ENCODE measurements at places on chromosomes 7 and 10.

- DNase-seq = no peak
These were observed 17.3 kb upstream of the NRBF2 start for GRCh38 chr10:63115732-63116383.

GRCh38 chr7:103307503-103308231, 10.4 kb downstream of the PMPCB start:
- no peak for DNase-seq

GRCh38 chr10:7560519-7560918, 106.2 kb downstream of the ITIH5 start:
- no peak for DNase-seq

GRCh38 chr10:306007-306674, 170.9 kb downstream of the ZMYND11 start:
- no peak for DNase-seq

DNA sequence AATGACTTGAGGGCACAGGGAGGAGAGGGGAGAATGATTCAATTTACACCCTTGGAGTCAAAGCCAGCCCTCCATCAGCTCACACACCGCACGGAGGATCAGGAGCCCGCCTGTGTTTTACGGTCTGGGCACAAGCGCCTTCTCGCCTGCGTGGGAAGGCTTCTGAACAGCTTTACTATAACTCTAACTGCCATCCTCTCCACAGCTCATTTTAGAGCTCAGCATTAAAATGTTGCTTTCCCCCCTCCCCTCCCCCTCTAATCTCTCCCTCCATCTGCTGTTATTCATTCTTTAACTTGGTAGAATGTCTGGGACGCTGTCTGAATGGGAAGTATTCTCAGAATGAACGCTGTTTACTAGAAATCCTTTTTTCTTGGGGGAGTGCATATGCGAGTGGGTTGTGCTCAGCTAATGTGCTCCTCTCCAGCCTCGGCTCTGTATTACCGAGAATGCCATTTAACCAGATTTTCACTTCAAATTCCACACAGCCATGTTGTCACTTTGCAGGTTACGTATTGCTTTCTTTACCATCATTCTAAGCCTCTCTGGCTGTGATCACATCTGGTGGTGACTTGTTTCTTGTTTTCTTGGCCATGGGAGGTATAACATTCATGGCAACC, 140.1 kb downstream of the GFRA1 start:
- no peak for DNase-seq

DNA sequence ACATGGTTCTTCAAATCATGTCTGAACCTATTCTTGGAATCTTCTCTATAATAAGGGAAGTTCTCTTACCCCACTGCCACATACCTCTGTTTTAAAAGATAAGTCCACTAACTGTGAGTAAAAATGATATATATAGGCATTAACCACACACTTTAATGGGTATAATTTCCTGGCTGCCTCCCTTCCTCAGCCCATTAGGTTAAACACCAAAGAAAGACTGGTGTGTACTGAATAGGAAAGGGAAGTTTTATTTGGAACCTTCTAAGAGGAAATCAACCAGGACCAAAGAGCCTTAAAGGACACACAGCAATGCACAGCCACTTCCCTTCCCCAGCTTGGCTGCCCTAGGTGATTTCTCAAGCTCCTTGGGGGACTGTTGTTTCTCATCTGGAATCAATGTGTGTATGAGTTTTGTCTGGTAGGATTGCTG, 5.0 kb upstream of the WBP1L start:
- DNase-seq = no peak

- DNase-seq = no peak
These were observed 83.6 kb downstream of the KCNMA1 start for GRCh38 chr10:77553966-77554365.

- DNase-seq = no peak
These were observed 566.3 kb downstream of the TCERG1L start for GRCh38 chr10:130745251-130745650.

- no peak for DNase-seq
These were observed 101.0 kb downstream of the CABCOCO1 start for GRCh38 chr10:61763778-61764177.

GRCh38 chr7:99219985-99220384, 12.1 kb upstream of the KPNA7 start:
- no peak for DNase-seq

DNA sequence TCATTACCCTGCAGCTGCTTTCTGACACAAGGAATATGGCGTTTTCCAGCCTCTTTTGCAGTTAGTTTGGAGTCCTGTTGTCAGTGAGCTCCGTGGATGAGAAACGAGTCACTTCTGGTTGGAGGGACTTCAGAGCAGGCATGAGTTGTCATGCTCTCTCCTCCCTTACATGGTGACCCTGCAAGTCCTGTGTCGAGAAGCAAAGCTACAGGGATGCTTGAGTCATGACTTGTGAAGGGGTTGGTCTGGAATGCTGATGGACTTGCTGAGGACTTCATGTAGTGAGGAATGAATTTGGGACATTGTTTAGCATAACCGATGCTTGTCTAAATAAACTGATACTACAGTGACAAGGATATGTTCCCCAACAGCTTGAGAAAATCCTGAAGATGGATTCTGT, 108.8 kb downstream of the ADCYAP1R1 start:
- DNase-seq = no peak

DNA sequence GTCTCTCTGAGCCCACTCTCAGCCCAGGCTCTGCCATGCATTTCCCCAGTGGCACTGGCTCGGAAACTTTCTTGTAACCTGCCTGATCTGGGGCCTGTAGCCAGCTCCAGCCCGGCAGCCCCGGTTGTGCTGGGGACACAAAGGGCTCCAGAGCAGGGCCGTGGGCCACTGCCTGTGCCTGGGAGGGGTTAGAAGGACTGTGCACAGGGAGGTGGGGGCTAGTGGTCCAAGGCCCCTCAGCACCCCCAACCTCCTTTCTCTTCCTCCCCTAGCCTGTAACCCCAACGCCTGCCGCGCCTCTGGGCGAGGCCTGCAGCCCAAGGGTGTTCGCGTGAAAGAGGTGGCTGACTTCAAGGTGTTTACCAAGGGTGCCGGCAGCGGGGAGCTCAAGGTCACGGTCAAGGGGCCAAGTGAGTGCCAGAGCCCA, 9.6 kb downstream of the FLNC start:
- DNase-seq = no peak

DNA sequence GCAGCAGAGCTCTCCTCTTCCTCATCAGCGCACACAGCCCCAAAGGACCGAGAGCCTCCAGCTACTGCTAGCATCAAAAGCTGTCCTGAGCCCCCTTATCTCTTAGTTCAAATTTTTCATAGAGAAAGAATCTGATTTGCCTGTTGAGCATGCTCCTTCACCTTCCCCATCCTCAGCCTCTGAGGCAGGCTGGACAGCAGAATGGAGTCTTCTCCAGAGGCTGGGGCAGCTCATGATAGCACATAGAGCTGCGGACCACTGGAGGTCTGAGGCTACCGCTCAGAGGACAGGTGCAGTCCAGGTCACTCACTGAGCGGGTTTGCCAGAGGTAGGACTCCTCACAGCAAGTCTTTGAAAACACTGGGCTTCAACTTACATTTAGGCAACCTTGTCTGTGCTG, 72.8 kb upstream of the GRB10 start:
- DNase-seq = no peak

- DNase-seq = no peak
These were observed 39.7 kb downstream of the CADPS2 start for GRCh38 chr7:122846591-122846990.

DNA sequence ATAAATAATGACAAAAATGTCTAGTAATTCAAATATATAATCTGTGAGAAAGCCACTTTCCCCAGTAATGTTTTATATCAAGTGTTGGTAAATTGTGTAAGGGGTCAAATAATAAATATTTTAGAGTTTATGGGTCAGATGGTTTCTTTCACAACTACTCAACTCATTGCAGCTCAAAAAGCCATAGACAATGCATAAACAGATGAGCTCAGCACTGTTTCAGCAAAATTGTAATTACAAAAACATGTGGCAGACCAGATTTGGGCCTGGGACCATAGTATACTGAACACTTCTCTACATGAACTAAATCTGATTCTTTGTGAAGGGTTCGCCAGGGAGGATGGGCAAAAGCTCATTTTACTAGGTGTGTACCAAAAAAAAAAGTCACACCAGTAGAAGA, 460.8 kb downstream of the NRG3 start:
- no peak for DNase-seq

DNA sequence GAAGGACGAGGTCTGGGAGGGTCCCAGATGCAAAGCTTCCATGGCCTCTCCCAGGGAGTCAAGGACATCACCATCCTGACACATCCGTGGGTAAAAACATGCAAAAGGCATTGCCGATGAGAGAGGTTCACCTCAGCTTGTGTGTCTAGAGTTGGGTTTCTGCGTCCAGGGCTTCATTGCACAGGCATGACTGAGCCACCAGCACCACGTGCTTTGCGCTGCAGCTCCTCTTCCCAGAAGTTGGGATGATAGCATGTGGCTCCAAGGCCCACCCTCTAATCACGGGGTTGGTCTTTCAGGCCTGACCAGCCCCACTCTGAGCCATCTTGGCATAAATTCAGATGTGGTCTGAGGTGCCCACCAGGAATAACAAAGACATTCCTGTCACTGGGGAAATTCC, 7.1 kb upstream of the RASGEF1A start:
- no peak for DNase-seq

GRCh38 chr7:41148521-41148951, 554.4 kb downstream of the INHBA start:
- DNase-seq = no peak

GRCh38 chr10:79442171-79443040, 3.0 kb downstream of the ZCCHC24 start:
- no peak for DNase-seq

DNA sequence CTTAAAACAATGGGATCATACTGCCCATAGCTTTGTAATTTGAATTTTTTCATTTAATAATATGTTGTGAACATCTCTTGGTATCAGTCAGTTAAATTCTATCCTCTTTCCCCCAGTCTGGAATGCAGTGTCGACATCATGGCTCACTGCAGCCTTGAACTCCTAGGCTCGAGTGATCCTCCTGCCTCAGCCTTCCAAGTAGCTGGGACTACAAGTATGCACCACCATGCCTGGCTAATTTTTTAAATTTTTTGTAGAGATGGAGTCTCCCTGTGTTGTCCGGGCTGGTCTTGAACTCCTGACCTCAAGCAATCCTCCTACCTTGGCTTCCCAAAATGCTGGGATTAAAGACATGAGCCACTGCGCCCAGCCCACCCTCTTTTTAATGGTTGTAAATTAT, 34.6 kb downstream of the MPLKIP start:
- DNase-seq = no peak

DNA sequence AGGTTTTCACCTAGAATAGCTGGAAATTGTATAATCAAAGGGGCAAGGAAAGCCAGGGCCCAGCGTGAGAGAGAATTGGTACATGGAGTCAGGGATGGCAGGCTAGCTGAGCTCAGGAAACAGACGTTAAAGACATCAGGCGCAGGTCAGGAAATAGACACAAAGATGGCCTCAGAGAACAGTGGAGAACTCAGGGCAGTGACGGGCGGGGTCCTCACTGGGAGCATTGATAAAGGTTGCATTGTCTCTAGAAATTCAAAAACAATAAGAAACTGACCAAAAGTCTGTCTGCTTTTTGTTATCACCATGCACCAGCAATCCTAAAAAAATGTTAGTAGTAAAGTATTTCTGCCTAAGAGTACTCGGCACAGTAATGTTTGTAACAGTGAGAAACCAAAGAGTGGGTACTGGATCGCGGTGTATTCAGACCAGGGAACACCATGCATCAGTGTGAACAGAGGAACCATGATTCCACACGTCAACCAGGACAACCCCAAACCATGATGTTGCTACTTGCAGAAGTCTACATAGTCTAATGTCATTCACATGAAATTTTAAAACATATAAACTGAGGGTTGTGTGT, 81.9 kb upstream of the AUTS2 start:
- DNase-seq = no peak

GRCh38 chr7:42907316-42907715, 4.6 kb downstream of the C7orf25 start:
- DNase-seq = no peak

DNA sequence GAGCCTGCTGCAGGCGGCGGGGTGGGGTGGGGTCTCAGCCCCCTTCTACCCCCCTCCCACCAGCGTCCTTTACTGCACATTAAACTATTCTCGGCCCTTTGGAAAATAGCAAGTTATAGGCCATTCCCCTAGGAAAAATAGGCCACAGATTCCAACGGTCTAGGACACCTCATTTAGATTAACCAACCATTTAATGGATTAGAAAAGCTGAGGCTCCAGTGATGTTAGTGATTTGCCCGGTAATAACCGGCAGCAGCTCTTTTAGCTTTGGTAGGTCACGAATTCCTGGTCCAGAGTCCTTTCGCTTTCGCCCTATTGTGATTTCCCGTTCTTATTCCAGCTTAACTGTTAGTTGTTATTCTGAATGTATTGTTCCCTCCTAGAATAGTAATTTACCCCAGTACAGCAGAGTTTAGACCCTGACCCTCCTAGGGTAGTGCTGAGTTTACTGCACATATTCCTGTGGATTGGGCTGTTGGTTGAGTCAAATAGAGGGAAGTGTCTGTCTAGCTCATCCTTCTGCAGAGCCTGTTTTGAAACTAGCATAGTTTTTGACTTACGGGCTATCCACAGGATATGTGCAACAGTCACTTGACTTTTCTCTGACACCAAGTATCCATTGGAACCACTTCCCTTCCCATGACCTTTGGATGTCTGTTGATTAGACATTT, 754 bp downstream of the GSTO1 start:
- no peak for DNase-seq

- DNase-seq = no peak
These were observed 53.7 kb downstream of the PRLHR start for GRCh38 chr10:118541718-118542117.

DNA sequence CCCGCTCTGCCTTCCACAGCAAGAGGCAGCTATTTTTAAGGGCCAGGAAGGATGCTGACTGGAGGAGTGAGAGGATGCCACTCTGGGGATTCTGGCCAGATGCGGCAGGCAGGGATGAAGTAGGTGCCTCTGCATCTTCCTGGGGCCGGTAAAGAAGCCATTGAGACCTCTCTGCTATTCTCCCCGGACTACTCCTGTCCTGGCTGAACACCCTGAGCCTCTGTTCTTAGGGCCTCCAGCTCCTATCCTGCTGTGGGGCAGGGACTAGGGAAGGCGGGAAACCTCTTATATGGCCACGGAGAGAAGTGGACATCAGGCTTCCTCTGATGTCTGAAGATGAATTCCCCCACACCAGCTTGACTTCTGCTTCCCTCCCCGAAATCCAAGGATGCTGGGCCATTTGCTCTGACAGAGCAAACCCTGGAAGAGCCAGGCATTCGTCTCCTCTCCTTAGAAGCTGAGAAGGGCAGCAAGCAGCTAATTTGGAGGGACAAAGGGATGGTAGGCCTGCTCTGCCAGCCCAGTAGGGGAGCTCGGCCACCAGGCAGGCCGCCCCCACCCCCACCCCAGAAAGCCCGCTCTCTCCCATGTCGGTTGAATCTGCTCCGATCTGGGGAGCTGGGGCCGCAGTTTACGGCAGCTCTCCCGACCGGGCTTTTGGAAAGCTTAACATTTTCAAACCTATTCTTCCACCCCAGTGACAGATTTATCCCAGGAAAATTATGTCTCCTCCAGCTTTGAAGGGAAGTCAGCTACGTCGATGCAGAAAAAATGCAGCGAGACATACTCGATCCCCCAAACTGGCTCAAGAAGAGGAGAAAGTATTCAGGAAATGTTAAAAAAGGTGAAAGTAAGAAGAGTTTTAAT, 2.8 kb downstream of the FGF8 start:
- DNase-seq = no peak

GRCh38 chr7:99788554-99788953, 4.6 kb upstream of the CYP3A4 start:
- DNase-seq = no peak

- no peak for DNase-seq
These were observed 8.4 kb downstream of the RAB18 start for GRCh38 chr10:27512548-27512947.

- DNase-seq = no peak
These were observed 94.7 kb upstream of the PPP2R2D start for GRCh38 chr10:131806146-131806545.
